Lung microvascular endothelial cell (primary cell): ENCODE measurements at places on chromosomes 2 and 18. TPM values are rescaled to one million over a fixed set of nuclear protein-coding genes. Genes with fewer than 3 reads are reported as not detected.

The RIT2 gene
- total RNA-seq, result not detected in 2 replicates

The STEAP3 gene
- total RNA-seq, result 4.6 and 7.2 TPM in 2 replicates

The RPIA gene
- total RNA-seq, result 9.2 and 11.7 TPM in 2 replicates

The TRABD2A gene
- total RNA-seq, result 0.87 and 0.99 TPM in 2 replicates

The PROKR1 gene
- total RNA-seq, result not detected in 2 replicates
